Left ventricle myocardium superior (tissue), 1 donor: ENCODE measurements at places on chromosomes 3 and 15. TPM values are rescaled to one million over a fixed set of nuclear protein-coding genes. Genes with fewer than 3 reads are reported as not detected.

DNA sequence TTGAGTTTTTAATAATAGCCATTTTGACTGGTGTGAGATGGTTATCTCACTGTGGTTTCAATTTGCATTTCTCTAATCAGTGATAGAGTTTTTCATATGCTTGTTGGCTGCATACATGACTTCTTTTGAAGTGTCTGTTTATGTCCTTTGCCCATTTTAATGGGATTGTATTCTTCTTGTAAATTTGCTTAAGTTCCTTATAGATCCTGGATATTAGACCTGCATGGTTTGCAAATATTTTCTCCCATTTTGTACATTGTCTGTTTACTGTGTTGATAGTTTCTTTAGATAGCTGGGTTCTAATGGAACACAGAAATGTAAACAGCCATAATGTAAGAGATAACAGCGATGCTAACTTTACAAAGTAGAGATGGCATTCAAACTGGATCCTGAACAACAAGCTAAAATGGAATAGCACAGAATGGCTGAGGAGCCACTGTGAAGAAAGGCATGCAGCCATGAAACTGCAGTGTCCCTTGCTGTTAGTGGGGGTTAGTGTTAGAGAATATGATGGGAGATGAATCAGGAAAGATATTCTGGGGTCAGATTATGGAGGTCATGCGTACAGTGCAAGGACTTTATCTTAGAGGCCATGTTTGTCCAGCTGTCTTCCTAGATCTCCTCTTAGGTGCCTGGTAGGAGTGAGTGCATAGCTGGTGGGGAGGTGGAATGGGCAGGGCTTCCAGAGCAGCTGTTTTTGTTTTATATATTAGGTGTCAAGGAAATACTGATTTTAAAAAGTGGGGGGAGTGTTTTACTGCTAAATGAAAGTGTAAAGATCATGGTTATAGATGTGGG, 48.1 kb downstream of the BBS4 start:
- DNase-seq = no peak

- DNase-seq = peak; percentile 81
Observed at GRCh38 chr3:42501681-42502428, 588 bp upstream of the VIPR1 start.

GRCh38 chr3:123064506-123064905, 2.3 kb upstream of the PDIA5 start:
- DNase-seq = no peak

The LCTL gene
- not detected for total RNA-seq
